ENCODE measurements at places on chromosomes 6 and 20.

DNA sequence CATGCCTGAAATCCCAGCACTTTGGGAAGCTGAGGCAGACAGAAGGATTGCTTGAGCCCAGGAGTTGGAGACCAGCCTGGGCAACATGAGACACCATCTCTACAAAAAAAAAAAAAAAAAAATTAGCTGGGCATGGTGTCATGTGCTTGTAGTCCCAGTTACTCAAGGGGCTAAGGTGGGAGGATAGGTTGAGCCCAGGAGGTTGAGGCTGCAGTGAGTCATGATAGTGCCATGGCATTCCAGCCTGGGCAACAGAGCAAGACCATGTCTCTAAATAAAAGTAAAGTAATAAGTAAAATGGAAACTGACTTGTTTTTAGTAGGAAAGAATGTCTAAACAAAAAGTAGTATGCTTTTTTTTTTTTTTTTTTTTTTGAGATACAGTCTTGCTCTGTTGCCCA lies 240.7 kb downstream of the ARID1B start:
- DNase-seq, result no peak

DNA sequence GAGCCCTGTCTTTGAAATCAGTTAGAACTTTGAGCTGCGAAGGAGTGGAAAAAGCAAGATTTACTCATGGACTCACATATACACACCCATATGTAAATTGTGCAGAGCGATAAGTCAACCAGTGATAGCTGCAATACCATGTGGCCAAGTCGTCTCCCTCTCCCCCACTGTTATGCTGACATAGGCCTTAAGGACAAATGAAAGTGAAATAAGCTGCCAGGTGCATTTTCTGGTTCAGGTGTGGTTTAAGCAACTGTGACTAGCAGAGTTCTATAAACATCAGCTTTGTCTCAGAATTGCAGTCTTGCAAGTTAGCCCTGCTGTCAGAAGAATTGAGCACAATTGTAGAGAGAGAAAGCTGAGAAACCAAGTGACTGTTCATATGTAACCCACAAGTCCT lies 9.6 kb downstream of the FAM83B start:
- DNase-seq, result no peak

DNA sequence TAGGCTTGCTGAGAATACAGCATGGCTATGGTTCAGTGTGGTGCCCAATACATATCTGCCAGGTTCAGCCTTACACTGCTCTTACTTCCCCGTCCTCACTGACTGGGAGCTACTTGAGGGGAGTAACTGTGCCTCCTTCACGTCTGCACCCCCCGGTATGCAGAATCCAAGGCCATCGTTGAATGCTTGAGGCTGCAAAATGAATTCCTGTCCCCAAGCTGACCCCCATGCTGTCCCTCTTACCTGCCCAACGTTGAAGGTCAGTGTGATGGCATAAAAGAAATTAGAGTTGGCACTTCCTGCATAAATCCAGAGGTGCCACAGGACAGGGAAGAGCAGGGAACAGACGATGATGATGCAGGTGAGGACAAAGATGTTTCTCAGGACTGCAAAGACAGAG lies 16.3 kb downstream of the MAP1LC3A start:
- no peak for DNase-seq

DNA sequence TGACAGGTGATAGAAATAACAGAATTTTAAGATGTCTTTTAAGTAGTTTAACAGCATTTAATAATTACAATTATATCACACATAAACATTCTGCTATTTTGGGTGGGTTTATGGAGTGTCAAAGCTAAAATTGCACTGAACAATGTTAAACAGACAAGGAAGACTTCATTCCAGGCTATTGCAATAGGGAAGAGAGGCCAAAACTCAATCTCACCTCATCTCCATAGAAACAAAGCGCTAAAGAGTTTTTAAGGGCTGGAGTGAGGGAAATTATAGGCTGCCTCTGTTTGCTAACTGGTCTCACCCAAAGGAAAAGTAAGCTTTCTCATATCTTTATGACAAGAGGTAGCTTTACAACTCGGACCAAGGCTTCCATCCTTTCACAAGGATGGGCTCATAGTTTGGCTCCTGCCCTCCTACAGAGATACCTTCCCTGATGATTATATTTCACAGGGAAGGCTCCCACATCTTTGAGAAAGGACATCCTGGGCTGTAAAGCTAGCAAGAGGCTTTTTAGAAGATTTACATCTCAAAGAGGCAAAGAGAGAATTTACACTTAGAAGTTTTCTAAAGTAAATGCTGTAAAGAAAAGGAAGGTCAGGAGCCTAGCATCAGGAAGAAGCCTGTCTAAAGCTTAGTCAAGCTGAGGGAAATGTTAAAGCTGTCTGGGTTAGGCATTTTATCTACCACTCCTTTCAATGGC lies 350.2 kb upstream of the IMPG1 start:
- no peak for DNase-seq

DNA sequence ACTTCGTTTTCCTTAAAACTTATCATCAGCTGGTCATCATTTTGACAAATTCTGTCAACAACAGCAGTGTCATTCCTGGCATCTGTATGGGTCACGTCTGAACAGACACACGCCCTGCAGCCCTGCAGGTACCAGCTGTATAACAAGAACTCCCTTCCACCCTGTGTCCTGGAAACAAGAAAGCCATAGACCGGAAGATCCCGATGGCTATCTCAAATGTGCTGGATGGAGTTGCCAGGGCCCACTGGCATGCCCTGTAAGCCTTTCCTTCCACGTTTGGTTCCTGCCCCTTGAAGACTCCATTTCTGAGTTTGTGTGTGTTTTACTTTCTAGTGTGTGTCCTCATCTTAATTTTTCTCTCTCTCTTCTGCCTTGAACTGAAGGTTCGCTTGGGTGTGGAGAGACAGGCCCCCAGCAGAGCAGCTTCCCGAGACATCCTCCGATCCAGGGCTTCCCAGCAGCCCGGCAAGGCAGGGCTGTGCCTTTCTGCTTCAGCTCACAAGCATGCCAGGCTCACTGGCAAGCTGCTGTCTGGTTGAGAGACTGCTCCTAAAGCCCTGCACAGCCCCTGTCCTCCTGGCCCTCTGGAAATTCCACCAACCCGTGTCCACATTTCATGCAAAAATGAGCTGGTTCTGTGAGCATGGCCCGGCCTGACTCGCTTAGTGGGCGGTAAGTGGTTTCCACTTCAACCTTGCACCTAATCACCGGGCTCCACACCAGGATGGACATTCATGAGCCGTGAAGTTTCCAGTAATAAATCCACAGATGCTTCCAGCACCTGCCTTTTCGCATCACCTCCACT lies 8.7 kb downstream of the GFRA4 start:
- no peak for DNase-seq

DNA sequence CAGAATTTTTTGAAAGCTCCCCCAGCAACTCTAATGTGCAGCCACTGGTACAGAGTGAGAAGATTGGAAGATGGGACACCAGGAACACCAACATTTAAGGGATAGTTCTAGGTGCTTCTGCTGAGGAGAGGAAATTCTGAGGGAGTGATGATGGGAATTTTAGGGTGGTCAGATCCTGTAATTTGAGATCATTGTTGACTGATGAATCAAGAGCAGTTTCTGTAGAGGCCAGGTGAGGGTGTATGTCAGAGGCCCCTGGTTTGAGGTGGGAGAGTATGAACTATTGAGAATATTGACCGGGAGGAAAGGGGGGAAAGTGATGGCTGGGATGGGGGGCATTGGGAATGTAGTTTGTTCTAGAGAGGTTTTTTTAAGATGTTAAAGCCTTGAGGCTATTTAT lies 47.2 kb downstream of the PTPRA start:
- DNase-seq, result no peak

DNA sequence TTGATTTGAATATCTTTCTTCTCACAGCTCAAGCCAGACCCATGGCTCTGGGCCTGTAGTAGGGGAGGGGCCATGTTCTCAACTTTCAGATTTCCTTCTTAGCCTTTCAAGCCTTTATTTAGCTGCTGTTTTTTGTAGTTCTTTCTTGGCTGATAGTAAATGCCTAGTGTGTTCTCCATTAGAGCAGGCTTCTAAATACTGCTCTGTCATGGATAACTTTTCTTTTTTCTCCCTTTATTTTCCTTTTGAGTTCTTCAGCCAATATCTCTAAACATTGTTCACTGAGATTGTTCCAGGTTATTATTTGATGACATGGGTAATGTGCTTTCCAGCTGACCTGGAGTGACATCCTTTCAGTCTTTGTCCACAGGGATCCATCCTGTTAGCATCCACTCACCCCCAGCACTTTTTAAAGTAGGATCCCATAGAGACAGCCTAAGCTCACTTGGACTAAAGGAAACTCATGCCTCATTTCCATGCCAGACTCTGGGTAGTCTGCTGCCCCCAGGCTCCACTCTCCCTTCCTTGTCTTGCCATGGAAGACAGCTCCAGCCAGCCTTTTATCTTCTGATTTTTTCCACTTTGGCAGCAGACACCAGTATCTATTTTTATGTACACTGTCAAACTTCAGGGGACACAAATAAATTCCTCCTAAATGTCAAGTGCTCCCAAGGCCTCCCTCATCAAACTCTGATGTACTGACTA lies 645.6 kb downstream of the RNF144B start:
- no peak for DNase-seq

DNA sequence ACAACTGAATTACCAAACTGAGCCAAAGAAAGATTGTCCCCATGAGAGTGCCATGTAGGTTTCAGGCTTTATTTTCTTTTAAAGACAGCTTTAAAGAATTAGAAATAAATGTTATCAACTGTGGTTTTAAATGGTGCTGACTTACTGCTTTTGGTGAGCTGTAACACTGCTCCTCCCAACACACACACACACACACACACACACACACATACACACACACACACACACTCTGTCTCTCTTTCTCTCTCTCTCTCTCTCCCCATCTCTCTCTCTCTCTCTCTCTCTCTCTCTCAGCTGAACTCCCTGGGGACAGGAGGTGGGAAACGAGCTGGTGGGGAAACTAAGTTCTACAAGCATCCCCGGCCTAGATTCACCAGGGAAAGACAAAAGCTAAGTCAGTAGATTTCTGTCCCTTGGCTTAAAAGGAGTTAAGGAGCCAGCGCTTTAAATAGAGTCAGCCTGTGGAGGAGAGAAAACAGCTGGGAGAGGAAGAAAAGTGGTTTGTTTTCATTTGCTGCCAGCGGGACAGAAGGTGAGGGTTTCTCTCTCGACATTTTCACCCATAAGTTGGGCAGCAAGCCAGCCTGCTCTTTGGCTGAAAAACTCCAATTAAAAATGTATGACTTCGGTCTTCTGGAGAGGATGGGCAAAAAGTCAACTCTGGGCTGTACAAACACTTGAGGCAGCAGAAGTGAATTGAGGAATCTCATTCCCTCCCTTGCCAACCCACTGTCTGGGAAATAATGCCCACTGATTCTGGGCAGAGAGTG lies 27.4 kb downstream of the CBLN4 start:
- no peak for DNase-seq

- no peak for DNase-seq
Observed at GRCh38 chr20:17965042-17965697, 3.4 kb downstream of the SNX5 start.

DNA sequence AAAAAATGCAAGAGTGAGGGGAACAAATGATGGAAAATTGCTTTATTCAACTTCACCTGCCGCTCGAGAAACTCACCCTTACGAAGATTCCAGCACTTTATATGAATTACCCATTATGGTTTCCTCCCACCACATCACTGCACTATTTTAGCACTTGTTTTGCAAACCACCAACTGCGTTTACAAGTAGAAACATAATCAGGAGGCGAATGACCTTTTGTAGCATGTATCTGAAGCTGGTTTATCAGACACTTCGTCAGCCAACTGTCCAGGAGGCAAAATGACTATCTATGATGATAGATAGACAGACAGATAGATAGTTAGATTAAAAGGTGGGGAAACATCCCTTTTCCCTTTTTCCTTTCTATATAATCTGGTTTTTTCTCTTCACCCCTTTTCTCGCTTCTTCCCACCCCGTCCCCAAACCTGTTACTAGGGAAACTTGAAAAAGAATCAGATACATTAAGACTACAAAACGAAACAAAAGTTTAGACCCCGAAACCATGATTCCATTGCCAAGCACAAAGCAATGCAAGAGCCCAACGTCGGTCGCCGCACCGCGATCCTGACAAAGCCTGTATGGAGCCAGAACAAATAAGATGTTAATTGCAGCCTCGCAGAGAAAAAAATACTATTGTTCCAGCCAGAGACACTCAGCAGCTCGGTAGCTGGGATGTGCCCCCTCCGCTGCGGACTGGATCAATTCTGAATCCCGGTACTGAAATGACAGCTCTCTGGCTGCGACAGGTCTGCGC lies 933 bp upstream of the ADGRB3 start:
- no peak for DNase-seq

GRCh38 chr6:44430326-44430725 lies 42.8 kb downstream of the CDC5L start:
- DNase-seq, result peak; percentile 76

DNA sequence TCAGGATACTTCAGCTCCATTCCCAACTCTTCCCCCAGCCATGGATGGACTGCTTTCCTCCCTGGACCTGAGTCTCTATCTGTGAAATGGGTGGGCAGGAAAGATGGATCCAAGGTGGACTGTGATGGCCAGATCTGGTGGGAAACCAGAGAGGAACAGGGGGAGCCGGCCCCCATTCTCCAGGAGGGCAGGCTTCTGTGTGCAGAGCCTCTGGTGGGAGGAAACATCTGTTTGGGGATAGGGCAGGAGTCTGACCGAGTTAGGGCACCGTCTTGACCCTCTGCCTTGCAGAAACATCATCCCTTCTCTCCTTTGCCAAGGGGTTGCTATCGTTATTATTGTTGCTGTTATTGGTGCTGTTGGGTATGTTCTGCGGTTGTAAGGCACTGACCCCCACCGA lies 91.5 kb downstream of the TOX2 start:
- no peak for DNase-seq

DNA sequence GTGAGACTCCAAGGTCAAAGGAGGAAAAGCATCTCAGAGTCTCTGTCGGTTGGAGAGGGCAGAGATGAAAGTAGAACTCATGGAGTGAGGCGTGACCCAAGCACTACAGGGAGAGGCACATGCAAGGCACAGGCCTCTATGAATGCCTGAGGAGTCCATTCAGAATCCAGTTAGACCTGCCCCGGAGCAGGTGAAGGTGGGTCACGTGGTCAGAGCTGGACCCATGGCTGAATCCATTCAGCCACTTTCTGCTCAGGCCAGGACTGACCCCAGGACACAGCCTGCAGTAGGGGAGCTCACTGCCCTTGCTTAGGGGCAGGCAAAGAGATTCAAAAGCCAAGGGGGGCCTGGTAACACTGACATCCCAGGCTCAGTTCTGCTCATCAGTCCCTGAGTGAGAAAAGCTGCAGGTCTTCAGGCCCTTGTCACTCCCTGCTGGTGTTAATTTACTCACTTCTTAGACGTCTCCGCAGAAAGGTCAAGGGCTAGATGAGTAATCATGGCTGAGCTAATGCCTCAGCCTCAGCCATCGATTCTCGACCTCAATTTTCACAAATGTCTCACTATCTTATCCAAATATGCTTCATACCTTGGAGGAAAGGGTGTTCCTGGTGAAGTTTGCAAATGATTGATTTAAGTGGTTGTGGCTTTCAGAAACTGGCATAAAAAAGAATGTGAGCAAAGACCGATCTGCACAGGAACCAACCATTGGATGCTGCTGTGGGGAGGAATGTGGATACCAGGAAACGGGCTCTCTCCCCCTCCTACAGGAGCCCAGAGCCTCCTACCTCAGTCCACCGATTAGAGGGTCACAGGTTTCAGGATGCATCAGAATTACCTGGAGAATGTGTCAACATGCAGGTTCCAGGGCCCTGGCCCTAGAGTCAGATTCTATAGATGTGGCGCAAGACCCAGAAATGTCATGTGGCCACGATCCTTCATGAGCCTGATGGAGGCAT lies 584.4 kb downstream of the PTPRT start:
- no peak for DNase-seq

- no peak for DNase-seq
Observed at GRCh38 chr20:52470561-52470960, 279.0 kb upstream of the ZFP64 start.

GRCh38 chr6:111113336-111114086 lies 26.2 kb downstream of the SLC16A10 start:
- DNase-seq, result peak; percentile 22

All from SK-N-MC (cell line).